ENCODE measurements at places on chromosomes 1 and 21.

GRCh38 chr21:26655460-26655859 lies 82.4 kb upstream of the CYYR1 start:
- no peak for DNase-seq

DNA sequence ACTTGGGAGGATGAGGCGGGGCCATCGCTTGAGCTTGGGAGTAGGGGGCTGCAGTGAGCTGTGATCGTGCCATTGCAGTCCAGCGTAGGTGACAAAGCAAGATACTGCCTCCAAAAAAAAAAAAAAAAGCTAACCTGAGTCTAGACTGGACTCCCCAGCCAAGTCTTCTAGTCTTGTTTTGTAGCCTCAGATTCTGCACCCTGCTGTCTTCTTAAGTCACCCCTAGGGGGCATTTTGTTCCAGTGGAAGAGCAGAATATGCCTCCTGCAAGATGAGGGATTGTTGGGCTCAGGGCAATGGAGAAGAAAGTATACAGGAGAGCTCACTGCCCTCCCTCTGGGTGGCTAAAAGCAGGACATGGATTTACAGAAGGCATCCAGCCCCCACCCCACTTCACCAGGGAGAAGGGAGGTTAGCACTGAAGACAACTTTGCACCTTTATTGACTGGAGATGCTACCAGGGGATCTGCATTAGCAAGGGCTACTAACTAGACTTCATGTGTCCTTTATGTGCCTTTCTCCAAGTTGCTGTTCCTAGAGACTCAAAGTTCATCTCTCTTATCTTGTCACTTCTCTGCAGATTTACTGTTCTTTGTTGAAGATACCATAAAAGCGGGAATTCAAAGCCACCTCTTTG lies 15.3 kb upstream of the RNF187 start:
- no peak for DNase-seq

DNA sequence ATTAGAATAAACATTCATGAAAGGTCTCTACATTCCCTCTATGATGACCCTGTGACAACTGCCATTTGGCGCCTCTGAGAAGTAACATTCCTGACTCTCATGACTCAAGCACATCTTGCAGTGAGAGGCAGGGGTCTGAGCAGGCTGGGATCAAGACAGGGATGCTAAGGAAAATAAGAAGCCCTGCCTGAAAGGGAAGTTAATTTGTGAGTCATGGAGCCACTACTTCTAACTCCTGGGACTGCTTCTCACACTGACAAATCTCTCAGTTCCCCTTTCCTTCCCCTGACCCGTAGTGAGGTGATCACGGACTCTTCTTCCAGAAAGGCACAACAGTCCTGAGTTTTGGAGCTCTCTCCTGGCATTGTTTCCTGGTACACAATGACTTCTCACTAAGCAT lies 231.9 kb downstream of the TNR start:
- no peak for DNase-seq

DNA sequence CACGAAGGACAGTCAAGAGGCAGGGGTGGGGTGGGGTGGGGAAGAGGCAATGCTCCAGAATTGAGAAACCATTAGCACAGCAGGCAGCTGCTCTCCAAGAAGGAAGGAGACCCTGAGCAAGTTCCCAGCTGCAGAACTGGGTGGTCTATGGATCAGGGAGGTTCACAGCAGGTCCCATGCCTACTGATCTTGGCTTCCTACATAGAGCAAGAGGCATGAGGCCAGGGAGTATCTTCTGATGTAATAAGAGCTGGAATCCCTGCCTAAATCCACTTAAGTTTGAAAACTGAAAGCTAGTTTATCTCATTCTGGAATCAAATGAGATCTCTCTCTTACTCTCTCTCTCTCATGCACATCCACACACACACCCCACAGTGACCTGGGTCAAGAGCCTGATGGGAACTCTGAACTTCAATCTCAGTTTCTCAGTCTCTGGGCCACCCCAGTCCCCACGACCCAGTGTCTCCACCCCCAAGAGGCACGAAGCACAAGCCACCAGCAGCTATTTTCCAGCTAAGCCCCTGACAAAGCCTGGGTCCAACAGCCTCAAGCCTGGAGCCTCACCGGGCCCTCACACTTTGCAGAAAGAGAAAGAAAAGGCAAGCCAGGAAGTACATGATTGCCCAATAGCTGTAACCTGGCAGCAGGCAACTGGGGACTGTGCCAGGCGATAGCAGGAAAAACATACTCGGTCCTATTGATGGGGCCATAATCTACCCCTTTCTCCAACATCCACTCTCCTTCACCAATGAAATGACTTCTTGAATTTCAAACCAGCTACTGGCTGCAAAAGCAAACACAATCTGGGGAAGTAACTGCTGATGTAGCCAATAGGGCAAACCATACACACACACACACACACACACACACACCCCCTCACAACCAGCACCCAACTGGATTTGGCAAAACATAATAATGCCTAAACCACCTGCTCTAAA lies 2.2 kb downstream of the NUAK2 start:
- peak; percentile 21 for DNase-seq

DNA sequence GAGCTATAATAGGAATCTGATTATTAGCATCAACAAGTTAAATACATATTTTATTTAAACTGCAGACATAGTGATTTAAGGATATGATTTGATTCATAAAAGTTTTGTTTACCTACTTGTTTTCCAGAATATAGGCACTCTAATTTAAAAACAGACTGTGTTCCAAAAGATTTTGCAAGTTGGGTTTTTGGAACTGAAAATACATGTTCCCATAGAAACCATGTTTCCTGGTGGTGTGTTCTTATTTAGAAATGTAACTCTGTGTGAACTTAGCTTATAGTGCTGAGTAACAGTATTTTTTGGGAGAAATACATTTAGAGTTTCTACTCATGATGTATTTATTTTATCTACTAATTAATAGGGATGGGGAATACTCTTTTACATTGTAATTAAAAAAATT lies 21.8 kb downstream of the USP25 start:
- no peak for DNase-seq

GRCh38 chr1:180228648-180229482 lies 1.2 kb upstream of the LHX4 start:
- no peak for DNase-seq

- DNase-seq = no peak
Measured at GRCh38 chr1:147652306-147652705, 18.0 kb downstream of the ACP6 start.

- no peak for DNase-seq
Measured at GRCh38 chr1:202150602-202151001, 6.1 kb upstream of the ARL8A start.

DNA sequence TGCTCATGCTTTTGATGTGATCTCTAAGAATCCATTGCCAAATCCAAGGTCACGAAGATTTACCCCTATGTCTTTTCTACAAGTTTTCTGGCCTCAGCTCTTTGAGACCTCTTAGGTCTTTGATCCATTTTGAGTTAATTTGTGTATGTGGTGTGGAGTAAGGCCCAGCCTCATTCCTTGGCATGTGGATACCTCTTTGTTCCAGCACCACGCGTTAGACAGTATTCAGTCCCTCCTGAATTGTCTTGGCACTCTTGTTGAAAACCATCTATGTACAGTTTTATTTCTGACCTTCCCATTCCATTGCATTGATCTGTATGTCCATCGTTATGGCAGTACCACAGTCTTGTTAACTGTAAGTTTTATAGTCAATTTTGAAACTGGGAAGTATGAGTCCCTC lies 8.0 kb upstream of the FTCD start:
- no peak for DNase-seq

- DNase-seq = no peak
Measured at GRCh38 chr1:94259635-94260289, 22.4 kb upstream of the ARHGAP29 start.

DNA sequence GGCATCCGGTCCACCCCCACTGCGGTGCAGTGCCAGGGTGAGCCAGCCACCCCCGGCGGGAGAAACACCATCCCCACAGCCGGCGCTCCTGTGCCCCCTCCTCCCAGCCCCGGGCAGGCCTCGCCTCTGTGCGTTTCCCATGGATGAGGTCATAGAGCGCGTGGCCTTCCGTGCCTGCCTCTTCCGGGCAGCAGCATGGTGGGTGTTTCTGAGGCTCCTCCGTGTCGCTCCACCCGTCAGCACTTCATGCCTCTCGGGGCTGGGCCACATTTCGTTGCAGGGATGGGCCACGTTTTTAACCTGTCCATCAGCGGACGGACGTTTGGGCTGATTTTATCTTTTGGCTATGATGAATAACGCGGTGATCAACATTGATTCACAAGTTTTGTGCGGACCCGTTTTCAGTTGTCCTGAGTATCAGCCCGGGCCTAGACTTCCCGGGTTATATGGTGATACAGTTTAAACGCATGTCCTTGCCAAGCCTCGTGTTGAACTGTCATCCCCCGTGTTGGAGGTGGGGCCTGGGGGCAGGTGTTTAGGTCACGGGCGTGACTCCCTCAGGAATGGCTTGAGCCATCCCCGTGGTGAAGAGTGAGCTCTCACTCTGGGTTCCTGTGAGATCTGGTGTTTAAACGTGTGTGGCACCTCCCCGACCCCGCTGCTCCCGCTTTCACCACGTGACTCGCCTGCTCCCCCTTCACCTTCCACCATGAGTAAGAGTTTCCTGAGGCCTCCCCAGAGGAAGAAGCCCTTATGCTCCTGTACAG lies 64.8 kb downstream of the SLX9 start:
- no peak for DNase-seq

DNA sequence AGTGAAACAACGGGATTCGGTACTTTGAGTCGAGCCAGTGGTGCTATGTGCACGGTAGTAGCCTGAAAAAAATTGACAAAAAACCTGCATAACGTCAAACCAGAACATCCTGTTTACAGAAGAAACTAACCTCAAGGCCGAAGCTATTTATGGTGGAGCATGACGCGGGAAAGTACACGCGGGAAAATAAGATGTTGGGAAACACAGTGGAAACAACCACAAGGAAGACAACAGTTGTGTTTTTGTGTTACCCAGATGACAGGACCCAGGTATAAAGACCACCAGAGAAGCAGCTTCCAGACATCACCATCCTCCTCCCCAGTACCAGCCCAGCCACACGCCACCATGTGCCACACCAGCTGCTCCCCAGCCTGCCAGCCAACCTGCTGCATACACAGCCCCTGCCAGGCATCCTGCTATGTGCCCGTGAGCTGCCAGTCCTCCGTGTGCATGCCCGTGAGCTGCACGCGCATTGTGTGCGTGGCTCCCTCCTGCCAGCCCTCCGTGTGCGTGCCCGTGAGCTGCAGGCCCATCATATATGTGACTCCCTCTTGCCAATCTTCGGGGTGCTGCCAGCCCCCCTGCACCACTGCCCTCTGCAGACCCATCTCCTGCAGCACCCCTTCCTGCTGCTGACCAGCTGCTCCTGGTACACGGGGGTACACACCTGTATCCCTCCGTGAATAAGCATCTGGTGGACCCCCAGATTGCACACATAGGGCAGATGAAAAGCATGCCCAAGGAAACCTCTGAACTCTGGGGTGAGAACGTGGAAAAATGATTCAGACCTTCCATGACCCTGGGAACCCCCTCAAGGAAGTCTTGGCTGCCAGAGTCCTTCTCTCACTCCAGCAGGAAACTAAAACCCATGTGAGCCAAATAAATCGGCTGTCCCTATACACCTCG lies at the start of gene KRTAP12-3:
KRTAP12-3 (plus strand) TSS at position 298 of the 906 bp plus-strand sequence; CDS start at position 346, 48 bp downstream.
- peak; percentile 71 for DNase-seq

- no peak for DNase-seq
Measured at GRCh38 chr1:21318714-21319159, 28.5 kb upstream of the ECE1 start.

DNA sequence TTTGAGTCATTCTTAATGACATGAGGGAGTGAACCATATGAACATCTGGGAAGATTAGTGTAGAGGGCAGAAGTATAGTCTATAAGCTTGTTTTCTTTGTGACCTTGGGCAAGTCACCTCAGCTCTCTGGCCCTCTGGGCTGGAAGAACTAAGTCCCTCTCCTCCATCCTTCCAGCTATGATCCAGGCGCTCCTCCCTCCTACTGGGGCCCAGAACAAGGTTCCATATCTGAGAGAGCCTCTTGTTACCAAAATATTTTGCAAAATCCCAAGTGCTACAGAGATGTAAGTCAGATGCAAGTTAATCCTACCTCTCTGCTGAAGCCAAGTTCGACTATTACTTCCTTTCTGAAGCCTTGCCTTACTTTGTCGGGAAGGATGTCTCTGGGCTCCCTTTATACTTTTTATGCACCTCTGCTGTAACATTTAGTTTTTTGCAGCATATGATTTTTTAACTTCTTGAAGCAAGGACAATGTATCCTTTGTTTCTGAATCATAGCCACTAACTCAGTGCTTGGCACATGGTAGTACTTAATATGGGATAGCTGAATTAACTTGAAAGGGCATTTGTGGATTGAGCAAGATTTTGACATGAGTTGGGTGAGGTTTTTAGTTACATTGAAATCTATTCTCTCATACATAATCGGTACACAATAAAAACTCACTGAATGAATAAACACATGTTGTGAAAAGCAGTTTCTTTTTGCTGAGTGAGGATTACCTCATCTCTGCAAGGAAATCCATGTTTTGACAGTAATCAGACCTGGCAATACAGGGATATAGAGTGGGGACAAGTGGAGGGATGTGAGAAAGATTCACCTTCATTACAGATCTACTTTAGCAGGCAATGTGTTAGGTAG lies 54.7 kb upstream of the BEND5 start:
- DNase-seq = no peak

GRCh38 chr1:156709031-156709430 lies 3.6 kb upstream of the CRABP2 start:
- no peak for DNase-seq

DNA sequence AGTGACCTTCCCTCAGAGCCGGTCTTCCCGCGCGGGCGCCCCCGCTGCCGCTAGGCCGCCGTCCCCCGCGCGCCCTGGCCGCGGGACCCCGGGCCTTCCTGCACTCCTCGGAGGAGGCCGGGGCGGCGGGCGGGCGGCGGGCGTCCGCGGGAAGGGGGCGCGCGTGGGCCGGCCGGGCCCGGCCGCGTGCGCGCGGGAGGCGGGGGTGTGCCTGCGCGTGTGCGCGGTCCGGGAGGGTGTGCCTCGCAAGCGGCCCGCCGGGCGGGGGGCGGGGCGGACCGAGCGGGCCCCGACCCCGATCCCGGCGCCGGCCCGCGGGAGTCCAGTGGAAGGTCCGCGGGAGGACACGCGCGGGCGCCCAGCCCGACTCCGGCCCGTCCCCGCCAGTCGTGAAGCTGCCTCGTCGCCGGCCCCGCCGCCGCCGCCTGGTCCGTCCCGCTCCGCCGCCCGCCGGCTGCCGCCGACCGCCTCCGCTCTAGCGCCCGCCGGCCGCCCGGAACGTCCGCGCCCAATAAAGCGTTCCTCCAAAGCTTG lies 438 bp downstream of the MRPS6 start:
- DNase-seq = no peak

DNA sequence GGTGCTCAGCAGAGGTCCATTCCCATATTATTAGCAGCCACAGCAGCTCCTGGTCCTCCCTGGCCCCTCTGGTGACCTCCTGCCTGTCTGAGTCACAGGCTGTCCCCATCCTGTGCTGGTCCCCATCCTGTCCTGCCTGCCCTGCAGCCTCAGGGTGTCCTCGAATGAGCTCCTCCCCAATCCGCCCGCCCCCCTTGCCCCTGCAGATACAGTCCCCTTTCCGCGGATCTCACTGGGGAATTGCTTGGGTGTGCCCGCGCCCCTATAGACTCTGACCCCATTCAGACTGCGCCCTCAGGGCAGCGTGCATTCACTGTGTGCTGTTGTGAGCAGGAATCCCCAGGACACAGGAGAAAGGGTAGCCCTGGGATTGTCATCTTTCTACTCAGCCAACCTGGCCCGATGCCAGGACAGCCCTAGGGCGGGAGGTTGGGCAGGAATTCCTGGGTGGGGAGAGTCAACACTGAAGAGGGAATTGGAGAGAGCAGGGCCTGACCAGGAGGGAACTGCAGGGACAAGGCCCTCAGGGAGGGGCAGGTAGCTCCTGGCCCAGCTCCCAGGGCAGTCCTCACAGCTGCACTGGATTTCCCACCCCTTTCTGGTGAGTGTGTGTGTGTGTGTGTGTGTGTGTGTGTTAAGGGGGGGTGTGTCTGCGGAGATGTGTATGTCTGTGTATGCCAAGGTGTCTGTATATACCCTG lies 1.1 kb upstream of the GUCA2A start:
- no peak for DNase-seq

- no peak for DNase-seq
Measured at GRCh38 chr1:167605576-167605975, 24.5 kb upstream of the RCSD1 start.
